ENCODE measurements at places on chromosomes 16 and 17.

GRCh38 chr17:50027172-50027880, 28.6 kb upstream of the ITGA3 start:
- DNase-seq = no peak

- no peak for DNase-seq
Observed at GRCh38 chr16:80899809-80900592, 95.6 kb upstream of the CDYL2 start.

DNA sequence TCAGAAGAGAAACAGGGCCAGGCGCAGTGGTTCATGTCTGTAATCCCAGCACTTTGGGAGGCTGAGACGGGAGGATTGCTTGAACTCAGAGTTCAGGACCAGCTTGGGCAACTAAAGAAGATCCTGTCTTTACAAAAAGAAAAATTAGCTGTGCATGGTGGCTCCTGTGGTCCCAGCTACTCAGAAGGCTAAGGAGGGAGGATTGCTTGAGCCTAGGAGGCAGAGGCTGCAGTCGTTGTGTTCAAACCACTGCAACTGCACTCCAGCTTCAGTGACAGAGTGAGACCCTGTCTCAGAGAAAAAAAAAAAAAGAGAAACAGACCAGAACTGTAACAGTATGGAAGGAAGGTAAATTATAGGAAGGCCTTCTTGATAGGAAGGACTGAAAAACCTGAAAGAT, 10.3 kb downstream of the ARL4D start:
- DNase-seq = no peak

GRCh38 chr17:27158382-27158781, 135.5 kb upstream of the WSB1 start:
- DNase-seq = no peak

GRCh38 chr16:49350265-49351095, 23.1 kb upstream of the C16orf78 start:
- peak; percentile 60 for DNase-seq

- DNase-seq = no peak
Observed at GRCh38 chr16:35573407-35573806, 2114.0 kb downstream of the TP53TG3F start.

GRCh38 chr17:17061516-17061915, 19.3 kb downstream of the MPRIP start:
- no peak for DNase-seq

DNA sequence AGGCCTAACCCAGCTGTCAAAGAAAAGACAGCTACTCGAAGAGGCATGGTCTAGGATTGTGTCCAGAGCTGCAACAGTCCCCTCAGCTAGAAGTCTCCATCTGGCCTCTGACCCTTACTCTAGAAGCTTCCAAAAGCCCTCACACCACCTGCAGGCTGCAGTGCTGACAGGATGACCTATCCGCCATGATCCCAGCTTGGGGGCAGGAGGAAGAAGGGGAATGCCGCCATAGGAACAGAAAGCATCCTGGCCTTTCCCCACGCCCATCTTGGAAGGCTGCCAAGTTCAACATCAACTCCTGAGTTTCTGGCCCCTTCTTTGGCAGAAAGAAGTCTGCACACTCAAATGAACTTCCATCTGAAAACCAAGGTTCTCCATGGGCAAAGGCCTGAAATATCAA, 3.1 kb upstream of the KRT36 start:
- no peak for DNase-seq

DNA sequence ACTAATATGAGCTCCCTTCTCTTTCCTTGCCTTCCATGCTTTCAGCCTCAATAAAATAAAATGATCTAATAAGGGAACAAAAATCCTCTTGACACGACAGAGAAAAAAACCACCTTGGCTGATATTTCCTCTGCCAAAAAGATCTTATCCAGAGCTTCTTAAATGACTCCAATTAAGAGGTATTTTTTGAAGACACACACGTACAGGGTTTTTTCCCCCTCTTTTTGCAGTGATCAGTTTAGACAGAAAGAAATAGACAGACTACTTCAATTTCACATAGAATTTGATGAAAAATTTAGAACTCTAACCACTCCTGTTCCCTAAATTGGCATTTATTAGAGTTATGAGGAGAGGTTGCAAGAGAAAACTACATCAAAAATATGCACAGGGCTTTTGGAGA, 217.2 kb upstream of the CDH11 start:
- no peak for DNase-seq

GRCh38 chr17:19533036-19533717, 477 bp upstream of the SLC47A1 start:
- DNase-seq = no peak

GRCh38 chr16:70725024-70725911, 39.4 kb upstream of the MTSS2 start:
- no peak for DNase-seq

DNA sequence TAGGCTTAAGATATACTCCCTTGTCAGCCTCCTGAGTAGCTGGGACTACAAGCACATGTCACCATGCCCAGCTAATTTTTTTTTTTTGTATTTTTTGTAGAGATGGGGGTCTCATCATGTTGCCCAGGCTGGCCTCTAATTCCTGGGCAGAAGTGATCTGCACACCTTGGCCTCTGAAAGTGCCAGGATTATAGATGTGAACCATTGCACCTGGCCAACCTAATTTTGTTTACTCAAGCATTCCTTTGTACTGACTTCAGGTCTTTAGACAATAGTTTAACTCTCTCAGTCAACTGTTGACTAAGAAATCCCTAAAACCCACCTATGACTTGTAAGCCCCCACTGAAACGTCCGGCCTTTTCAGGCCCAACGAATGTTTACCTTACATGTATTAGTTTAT, 628.3 kb upstream of the CDH8 start:
- no peak for DNase-seq

DNA sequence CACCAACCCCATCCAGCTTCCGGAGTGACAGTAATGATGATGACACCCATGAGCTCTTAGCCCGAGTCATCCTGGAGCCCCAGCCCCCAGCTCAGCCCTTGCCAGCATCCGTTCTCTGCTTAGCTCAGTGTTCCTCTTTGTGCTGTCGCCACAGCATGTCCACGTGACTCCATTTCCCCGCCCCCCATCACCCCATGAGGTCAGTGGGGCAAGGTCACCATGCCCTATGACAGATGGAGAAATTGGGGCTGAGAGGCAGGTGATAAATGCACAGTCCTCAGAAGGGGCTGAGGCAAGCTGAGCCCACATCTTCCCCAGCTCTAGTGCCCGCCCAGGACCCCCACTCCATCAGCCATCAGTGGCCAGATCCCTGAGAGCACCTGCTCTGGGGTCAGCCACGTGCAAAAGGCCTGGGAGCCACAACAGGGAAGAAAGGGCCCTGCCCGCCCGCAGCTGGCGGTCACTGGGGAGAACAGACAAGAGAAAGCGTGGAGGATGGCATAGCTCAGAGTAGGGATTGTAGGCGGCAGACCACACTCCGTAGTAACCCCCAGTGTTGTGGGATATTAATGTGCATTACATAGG, 17.1 kb downstream of the ITGB4 start:
- DNase-seq = peak; percentile 53

GRCh38 chr16:23729503-23730424, 16.7 kb upstream of the ERN2 start:
- peak; percentile 48 for DNase-seq

All from KBM-7 (cell line).